HuH-7 (cell line): ENCODE measurements at places on chromosomes 3 and 15.

DNA sequence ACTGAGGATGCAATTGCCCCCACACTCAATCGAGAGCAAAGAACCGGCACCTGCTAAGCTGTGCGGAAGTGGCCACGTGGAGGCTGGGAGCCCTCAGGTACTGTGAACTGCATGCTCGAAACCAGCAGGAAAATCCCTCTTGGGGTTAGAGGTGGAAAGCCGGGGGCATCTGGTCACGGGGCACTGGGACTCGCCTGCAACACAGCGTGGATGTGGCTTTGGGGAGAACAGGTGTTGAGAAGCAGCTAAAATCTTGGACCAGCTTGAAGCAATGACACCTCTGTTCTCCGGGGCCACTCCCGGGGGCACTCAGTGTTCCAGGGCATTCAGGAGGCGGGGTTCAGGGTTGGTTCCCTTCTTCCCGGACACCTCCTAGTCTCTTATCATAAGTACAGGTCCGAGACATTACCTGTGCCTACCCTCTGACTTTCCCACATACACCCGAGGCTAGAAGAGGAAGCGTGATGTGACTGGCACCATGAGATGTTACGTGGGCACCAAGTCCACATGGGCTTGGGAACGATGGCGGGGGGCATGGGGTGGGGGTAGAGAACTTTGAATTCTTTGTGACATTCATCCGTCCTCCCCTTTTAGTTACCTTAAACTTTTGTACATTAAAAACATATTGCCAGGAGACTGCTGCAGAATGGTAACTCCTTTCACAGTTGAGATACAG lies 172.0 kb downstream of the ADAMTS17 start:
- DNase-seq, result no peak

DNA sequence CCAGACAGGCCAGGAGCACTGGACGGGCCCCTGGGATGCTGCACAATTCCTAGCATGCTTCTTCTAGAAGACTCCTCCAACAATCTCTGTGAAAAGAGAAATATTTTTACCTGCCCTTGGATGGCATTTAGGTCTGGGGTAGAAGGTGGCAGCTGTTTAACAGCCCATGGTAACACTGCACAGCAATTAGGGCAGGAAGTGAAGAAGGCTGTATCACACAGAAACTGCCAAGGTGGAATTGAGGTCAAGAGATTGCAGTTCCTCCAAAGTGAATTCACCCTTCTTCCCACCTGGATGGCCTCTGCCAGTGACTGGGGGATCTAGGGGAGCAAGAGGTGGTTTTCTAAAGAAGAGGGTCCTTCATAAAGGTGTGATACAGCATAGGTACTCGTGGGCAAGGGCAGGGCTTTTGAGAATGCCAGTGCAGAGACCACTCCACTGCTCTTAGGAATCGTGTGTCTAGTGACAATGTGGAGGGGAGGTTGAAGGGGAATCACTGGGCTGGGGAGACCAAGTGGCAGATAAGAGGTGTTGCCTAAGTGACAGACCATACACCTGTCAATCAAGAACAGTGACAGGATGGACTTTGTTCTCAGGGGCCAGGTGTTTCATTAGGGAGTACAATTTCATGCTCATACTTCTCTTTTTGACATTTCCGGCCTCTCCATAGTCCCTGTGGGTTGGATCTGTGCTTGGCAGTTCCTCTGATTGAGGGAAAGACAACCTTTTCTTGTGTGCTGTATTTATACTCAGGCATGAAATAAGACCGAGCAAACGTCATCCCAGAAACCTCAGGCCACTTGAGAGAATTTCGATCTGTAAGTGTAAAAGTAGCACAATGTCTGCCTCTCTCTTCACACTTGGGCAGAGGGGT lies 83.5 kb upstream of the BCL6 start:
- peak; percentile 62 for DNase-seq

DNA sequence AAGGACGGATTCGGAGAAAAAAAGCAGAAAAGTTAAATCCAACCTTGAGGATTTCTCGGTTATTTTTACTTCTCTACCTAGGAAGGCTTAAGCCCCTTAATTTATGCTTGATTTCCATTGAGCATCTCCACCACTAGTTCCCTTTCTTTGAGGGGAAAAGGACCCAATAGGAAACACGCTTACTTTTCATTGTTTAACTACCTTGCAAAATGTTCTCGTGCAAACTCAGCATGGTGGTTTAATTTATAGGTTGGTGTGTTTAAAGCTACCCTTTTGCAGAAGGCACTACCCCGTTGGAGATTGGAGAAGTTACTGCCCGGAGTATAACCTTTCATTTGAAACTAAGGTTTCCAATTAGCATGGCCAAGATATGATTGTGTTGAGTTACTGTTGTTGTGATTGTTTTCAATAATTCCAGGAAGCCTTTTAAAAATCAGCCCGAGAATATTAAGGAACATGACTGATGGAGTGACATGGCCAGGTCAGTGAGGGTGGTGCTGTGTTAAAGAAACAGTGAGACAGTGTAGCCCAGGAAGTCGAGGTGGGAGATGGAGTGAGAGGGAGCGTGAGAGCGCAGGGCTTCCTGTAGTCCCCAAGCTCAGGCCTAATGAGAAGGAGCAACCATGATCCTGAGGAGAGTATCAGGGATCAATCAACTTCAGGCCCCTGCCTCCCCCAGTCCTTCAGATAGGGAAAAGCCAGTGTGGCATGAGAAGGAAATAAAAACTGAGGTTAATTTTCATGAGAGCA lies 76.6 kb downstream of the AQP9 start:
- DNase-seq, result no peak

DNA sequence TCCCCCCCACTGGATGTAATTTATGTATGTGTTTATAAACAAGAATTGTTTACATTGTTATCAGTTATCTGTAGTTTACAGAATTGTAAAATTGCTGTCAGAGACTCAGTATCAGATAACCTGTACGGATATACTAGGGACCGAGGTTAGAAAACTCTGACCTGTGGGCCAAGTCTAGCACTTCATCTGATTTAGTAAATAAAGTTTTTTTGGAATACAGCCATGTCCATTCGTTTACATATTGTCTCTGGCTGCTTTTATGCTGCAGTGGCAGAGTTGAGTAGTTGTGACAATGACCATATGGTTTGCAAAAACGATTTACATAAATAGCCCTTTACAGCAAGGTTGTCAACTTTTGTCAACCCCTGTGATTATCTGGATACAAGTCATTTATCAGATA lies 52.6 kb downstream of the LRRC28 start:
- no peak for DNase-seq

DNA sequence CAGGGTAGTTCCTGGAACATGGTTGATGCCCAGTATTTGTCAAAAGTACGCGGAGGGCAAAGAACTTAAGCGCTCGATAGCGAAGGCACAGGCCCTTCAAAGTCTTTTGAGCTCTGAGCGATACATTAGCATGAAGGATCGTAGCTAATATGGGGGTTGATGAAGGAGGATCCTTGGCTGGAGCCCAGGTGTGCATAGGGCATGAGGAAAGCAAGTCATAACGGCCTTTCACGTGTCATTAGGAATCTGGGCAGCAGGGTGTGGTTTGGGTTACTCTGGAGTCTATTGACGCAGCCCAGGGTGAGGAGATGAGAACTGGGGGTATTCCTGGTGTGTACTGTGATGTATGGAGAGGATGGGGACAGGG lies 31.7 kb downstream of the SPINK8 start:
- DNase-seq, result peak; percentile 40
